ENCODE measurements at places on chromosomes 5 and 9.

DNA sequence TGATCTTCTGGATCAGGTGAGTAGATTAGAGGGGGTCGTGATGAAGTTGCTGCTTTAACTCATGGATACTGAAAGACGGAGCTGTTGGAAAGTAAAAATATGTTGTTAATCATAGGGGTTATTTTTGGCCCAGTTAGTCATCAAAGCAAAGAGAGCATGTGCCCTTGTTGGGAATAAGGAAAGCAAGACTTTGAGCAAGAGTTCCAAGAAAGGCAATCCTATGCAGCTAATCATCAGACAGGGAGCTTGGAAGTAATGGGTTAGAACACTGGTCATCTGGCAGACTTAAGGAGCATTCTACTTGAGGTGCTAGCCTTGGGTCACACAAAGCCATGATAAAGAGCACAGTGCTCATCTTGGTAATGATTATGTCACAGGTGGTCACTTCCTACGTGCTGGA is 18.3 kb downstream of the ASPN start:
- no peak for DNase-seq

GRCh38 chr5:137834498-137835049 is 33.1 kb upstream of the MYOT start:
- DNase-seq, result no peak

- no peak for DNase-seq
These were observed 49.5 kb downstream of the CWC27 start for GRCh38 chr5:64818245-64818644.

DNA sequence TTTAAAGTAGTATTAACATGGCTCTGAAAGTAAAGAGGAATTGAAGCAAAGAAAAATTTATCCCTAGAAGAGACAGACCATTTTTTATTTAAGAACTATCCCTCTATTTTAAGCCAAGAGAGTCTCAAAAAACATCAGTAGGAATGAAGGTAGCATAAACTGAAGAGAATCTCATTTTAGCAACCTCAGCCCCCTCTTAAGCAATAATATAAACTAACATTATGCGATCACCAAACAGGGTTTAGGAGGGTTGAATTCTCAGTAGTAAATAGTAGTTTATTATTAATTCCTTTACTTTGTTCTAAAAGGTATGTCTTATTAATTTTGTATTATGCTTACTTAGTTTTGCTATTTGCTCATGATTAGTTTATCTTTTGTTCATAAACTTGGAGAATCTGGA is 287.4 kb downstream of the CDK5RAP2 start:
- no peak for DNase-seq

DNA sequence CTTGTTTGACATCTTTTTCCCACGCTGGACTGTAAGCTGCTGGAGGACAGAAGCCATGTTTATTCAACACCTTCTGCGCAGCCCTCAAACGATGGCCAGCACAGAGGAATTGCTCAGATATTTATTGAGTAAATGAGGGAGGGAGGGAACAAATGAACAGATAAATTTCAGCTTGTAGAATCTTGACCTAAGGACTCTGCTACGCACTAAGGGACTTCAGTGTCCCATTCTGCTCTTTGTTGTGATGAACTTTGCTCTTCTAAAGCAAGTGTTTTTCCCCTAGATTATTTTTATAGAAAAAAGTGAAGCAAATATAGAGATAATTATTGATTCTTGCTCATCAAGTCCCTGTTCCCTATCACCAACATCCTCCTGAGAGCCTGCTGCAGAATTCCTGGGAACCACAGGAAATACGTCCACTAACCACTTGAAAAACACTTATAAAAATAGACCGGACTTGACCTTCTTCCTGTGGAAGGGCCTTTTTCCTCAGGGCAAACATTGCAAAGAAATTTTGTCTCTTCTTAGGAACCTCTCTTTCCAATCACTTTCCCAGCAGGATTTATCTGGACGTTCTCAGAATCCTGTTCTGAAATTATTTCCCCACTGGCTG is 54.9 kb downstream of the FGF1 start:
- DNase-seq, result no peak

DNA sequence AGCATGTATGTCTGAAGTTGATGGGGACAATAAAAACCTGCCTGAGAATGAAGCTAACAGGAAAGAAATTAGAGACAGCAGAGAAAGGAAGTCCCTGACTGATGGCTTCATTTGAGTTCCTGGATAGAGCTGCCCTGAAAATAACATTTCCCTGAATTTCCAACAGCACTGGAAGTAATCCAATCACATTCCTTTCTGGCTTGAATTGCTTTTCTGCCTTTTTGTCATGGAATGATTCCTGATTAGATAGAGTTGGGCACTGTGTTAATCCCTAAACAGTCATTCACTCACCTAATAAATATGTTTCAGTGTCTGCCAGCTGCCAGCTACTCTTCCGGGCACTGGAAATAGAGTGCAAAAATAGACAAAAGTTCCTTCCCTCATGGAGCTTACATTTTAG is 30.0 kb upstream of the SH3RF2 start:
- no peak for DNase-seq

DNA sequence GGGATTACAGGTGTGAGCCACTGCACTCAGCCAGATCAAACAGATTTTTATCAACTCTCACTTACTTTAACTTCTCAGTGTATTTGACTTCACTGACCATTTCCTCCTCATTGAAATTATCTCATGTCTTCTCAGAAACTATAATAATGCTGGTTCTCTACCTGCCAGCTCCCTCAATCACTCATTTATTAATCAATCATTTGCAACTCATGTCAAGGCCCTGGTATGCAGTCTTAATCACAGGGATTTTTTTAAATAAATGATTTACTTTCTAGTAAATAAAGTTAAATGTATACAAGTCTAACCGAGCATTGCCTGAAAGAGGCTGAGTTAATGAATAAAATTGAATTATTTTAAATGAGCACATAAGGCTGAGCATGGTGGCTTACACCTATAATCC is 63.3 kb downstream of the PLPP1 start:
- DNase-seq, result no peak

DNA sequence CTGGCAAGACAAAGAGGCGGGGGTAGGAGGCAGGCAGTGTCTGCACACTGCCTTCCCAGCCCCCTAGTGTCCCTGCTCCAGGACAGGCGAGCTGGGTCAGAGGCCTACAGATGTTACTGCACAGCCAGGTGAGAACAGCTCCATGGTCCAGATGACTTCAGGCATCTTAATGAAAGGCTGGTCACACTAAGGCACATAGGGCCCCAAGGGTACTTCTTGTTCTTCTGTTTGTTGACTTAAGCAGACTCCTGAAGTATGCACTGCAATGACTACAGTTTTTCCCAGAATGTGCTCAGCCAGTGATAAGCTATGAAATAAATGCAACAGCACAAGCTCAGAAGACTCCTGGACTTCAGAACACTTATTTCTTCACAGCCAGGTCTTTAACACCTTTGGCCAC is 27.4 kb downstream of the ATPSCKMT start:
- DNase-seq, result no peak

- no peak for DNase-seq
These were observed 185.8 kb downstream of the PCSK1 start for GRCh38 chr5:96247097-96247701.

- DNase-seq, result no peak
These were observed 533 bp downstream of the SREK1IP1 start for GRCh38 chr5:64767959-64768357.

- no peak for DNase-seq
These were observed 4.3 kb upstream of the AGPAT2 start for GRCh38 chr9:136691316-136692184.

DNA sequence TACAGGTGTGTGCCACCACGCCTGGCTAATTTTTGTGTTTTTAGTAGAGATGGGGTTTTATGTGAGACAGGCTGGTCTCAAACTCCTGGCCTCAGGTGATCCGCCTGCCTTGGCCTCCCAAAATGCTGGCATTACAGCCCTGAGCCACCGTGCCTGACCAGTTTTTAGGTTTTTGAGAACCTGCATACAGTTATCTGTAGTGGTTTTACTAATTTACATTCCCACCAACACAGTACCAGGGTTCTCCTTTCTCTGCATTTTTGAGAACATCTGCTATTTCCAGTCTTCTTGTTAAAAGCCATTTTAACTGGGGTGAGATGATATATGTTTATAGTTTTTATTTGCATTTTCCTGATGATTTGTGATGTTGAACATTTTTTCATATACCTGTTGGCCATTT is 12.8 kb downstream of the DMXL1 start:
- no peak for DNase-seq

GRCh38 chr5:150579462-150580400 is 60.7 kb upstream of the SYNPO start:
- no peak for DNase-seq

DNA sequence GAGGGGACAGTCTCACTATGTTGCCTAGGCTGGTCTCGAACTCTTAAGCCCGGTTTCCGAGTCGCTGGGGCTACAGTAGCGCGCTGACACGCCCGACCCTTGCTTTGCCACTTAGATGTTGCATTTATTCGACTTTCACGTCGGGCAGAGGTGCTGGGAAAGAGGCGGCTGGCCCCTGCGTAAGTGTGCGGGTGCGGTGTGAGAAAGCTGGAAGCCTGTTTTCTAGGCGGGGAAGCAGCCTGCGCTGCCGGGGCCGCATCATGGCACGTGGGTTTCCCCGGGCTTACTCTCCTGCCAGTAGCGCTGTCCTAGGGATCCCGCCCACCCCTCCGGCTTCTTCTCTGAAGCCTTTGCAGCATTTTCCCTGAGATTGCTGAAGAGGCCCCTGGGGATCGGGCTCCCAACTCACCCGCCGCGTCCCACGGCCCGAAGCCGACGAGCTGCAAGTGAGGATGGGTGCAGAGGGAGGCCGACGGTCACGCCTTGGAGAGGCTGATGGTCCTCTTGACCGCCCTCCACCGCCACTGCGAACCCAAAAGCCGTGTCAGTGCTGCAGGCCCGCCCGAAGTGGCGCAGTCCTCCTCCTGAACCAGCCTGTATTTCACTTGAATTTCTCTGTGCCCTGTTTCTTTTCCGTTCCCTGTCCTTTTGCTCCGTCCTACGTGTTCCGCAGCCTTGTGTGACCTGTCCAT is 5.8 kb upstream of the TRIM41 start:
- DNase-seq, result peak; percentile 57

DNA sequence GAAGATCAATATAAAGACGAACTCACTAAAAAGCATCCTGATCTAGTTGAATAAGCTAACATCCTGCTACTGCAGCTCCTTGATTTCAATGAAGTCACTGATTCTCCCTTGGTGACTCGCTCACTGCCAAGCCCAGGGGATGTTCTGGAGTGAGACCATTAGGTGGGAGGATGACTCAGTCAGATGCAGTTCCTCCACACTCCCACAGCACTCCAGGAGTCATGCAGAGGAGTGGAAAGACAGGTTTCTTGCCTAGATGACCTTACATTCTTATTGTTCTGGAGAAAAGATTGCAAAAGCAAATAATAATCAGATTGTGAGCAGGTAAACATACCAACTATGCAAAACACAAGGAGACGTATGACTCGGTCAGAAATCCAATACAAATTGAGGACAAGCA is 15.3 kb downstream of the GCNT4 start:
- peak; percentile 92 for DNase-seq

DNA sequence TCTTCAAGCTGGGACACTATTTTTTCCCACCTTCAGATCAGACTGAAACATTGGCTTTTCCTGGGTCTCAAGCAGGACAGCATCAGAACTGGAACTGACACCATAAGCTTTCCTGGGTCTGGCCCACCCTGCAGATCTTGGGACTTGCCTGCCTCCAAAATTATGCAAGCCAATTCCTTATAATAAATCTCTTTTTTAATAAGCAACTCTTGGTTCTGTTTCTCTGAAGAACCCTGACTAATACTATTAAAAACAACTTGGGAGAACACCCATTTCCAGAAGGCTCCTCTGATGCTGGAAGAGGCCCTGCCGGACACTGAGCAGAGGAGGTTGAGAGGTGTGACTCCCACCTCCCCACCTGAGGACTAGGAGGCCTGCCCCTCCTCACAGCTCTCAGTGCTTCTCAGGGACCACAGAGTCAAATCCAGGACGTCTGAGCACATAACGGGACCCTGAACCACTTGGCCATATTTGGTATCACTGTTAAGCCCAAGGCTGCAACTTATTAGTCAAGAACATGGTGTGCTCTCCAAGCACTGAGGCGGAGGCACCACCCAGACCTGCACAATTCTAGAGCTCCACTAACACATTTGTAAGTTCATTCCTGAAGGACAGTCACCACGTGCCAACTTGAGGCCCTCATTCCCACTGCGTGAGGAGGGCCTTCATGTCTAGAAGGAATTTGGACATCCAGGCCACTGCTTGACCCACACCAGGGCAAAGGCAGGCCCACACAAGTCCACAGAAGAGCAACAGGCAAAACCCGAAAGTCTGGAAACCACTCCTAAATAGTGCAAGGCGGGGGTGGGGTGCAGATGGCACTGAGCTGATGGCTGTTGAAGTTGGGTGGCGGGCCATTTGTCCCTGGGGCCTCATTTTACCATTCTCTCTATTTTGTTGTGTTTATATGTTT is 9.5 kb downstream of the SHC3 start:
- DNase-seq, result no peak

GRCh38 chr5:14161825-14162556 is 18.8 kb downstream of the TRIO start:
- DNase-seq, result no peak

DNA sequence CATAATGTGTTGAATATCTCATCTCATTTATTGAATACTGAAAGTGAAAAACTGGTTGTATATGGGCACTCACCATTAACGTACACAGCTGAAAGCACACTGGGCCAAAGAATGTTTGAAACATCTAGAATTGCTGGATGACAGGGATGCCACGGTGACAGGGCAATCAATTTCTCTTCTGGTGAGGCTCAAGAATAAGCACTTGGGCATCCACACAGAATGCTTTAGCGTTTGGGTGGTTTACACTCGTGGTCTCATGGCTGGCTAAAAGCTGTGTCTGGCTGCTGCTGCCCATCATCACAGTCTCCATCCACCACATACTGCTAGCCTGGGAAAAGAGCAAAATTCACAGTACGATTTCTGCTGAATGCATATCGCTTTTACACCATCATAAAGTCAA is 30.7 kb upstream of the IL31RA start:
- DNase-seq, result no peak

DNA sequence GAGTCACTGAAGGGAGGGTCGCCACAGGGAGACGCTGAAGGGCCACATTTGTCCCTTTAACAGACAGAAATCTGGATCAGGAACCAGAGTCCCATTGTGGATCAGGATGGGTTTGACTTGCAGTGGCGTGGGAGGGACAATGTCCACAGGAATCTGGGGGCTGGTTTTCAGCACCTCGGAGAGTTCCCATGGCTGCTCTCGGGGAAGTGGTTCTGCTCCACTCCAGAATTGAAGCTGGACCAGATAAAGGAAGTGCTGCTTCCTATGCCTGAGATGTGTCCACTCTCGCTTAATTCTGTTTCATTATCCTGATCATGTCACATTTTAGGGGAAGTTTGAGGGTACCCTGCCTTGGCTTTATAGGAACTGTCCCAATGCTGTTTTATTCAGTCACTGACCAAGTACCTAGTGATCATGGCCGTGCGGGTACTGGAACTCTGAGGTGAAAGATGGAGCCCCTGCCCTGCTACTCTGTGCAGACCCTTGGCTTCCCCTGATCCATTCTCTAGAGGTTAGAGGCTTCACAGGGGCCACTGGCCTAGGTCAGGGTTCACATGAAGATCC is 28.7 kb downstream of the ENHO start:
- no peak for DNase-seq

- peak; percentile 49 for DNase-seq
These were observed 1.8 kb downstream of the RNF130 start for GRCh38 chr5:180069589-180070247.

All from posterior cingulate gyrus (tissue), 11 donors.